ENCODE measurements at places on chromosomes 11 and 22. TPM values are rescaled to one million over a fixed set of nuclear protein-coding genes. Genes with fewer than 3 reads are reported as not detected.
A peak's percentile ranks its signal among the peaks of the same experiment; 100 is the strongest.

The ME3 gene
- total RNA-seq = 55.0 TPM

The TMEM121B gene
- total RNA-seq = not detected

The ANO9 gene
- 208 TPM for total RNA-seq

The BDNF gene
- total RNA-seq = 1.7 TPM

The MPPED1 gene
- not detected for total RNA-seq

GRCh38 chr11:95442531-95443050, 211.6 kb upstream of the SESN3 start:
- DNase-seq = no peak

DNA sequence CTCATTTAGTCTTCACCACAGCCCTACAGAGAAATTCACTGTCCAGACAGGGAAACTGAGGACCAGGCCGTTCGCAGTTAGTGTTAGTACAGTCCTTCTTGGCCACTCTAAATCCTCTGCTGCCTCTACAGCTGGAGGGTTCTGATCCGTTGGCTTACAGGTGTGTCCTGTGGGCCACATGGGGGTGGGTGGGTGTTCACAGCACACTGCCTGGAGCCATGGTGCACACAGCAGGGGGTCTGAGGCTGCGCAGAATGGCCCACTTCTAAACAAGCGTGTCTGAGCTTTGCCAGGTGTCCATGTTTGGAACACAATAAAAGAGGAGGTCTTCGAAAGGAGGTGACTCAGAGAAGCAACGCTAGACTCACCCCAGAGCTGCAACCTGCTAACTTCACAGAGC, 249.0 kb downstream of the ST3GAL4 start:
- DNase-seq = no peak

GRCh38 chr11:47328449-47329390, 23.8 kb downstream of the MYBPC3 start:
- DNase-seq = no peak

DNA sequence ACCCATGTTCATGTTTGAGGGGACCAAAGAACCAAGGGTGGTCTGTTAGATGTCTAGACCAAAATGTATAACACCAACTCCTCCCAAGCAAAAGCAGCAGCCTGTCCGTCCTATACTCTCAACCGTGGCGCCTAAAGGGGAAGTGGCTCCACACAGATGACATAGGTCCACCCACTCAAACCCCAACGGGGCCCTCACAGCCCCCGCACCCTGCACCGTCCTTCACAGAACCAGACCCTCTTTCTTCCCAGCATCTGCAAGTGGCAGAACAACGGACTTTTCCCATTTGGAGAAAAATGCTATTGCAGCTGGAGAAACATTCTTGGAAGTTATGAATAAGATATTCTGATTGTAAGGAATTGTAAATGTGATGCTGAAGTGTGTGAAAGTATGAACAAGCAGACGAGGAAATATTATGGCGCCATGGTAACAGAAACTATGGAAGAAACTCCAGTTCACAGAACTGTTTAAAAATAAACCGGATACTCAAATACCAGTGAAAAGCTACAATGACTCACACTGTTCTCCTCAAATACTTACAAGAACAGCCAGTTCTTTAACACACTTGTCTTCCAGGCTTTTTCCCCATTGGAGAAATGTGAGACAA, 76.5 kb upstream of the ARFGAP3 start:
- DNase-seq = no peak

DNA sequence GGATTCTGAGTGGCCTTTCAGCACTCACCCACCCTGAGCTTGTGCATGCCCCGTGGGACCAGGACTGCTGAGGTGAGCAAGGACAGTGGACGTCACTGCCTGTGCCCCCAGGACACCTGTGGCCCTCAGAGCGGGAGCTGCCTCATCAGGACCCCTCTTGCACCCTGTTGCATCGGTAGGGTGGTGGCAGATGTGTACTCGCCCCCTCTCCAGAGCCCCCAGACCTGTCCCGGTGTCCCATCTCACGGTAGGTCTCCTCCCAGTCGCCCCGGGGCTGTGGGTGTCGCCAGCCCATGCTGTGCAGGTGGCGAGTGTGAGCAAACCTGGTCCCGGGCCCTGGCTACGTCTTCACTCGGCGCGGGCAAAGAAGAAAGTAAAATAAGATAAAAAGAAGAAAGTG, 374.2 kb downstream of the TBC1D22A start:
- DNase-seq = no peak

DNA sequence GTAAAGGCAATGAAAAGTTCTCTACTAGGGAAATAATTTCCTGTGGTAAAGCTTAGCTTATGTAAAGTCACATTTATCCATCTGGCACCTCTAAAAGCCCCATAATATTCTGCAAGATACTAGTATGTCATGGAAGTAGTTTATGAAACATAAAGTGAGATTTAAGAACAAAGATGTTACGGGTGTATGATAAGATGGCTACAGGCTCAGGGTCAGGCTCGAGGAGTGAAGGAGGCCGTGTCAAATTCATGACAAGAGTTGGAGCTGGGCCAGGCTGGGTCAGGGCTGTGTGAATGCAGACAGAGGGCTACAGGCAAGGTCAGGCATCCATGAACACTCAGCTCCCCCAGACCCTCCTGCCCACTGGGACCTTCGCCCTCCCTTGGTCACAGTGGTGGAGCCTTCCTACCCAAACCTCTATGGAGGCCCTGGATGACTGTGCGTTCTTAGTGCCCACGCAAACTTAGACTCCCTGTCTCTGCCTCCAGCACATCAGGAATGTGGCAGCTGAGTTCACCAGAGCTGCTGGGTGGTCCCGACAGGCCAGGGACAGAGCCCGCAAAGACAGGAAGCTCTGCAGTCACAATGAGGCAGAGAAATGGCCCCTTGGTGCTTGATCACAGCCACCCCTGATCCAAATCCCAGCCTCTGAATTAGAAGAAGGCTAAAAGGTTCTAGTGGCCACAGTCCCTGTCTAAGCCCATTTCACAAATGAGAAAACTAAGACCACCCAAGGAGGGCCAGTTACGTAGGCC, 14.8 kb downstream of the IGLL5 start:
- DNase-seq = no peak

GRCh38 chr22:35818897-35819296, 101.2 kb downstream of the APOL5 start:
- no peak for DNase-seq

DNA sequence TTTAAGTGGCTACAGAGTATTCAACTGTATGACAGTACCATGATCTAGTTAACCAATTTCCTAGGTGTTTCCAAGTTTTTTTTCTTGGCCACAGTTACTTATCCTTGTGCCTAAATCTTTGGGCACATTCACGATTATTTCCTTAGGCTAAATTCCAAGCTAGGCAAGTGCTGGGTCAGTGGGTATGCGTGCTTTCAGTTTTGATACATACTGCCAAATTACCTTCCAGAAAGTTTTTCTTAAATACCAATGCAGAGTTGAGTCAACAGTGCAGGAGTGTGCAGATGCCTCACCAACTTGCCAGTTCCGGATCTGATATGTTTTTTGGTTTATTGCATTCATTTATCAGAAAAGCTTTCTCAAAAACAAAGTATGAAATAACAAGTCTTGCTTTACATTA, 67.9 kb upstream of the OR4B1 start:
- DNase-seq = no peak

DNA sequence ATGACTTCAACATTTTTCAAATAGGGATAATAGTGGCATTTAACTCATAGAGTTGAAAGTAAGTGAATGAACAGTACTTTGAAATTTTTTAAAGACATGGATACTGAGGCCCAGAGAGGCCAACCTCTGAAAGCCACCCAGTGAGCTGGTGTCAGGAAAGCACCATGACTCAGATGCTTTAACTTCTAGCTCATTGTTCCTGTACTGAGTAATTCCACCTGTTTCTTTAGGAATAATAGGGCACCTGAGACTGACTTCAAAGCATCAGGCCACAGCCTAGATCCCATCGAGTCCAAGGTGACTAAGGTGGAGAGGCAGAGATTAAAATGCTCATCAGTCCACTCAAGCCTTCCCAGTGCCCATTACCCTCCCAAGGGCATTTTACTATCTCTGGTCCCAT, 491.8 kb upstream of the TENM4 start:
- no peak for DNase-seq

DNA sequence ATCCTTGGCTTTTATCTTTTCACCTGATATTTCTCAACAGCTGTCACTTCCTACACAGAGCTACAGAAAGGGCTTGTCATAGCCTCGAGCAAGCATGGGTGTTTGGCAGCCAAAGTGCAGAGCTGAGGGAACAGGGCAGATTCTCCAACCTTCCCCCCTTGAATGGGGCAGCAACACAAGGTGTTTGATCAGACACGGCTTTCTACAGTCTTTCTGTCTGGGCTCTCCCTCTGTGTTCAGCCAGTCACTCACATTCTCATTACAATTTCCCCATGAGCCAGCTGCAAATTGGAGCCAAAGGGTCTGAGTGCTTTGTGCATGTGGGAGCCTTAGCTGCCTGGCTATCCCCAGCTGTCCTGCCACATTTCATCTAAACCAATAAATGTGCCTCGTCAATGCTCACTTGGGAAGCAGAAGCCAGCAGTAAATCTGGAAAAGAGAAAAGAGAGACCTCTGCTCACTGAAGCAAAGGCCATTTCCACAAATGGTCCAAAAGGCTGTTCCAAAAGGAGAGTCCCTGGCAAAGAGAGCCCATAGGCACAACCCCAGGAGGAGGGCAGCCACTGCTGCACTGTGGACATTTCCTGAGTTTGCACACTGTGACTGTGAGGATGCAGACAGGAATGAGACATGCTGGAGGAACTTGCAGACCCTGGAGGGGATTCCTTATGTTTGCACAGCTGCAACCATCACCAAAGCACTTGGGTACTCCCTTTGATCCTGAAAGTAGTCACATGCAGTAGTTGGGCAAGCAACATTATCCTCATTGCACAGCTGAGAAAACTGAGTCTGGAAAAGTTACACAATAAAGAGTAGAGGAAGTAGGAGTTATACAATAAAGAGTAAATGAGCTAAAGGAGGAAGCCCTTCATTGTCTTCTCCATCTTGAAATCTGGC, 186.8 kb downstream of the FAM181B start:
- no peak for DNase-seq

GRCh38 chr11:74319139-74319816, 7.8 kb upstream of the P4HA3 start:
- DNase-seq = no peak

- no peak for DNase-seq
These were observed 24.7 kb downstream of the ALG9 start for GRCh38 chr11:111846636-111847035.

- DNase-seq = peak; percentile 58
These were observed 67.3 kb upstream of the CSNK2A3 start for GRCh38 chr11:11420191-11420898.

DNA sequence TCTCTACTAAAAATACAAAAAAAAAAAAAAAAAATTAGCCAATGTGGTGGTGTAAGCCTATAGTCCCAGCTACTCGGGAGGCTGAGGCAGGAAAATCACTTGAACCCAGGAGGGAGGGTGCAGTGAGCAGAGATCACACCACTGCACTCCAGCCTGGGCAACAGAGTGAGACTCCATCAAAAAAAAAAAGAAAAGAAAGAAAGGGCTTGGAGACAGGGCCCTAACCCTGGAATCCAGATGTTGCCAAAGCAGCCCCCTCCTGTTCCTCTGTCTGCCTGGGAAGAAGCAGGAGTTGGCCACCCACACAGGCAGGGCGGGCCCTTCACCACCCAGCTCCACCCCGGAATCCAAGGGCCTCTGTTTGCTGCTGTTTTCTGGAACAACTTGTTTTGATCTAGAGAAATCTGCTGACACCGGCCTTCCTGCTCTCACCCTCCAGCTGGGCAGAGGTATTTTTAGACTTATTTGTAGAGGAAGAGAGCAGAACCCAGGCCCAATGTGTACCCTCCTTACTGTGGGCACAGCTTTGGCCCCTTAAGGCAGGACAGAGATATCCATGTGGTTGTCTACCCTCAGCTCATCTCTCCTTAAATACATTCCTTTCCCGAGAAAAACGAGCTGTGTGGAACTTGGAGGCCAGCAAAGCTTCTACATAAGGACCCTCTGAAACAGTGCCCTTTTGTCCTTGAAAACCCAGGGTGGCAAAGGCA, 2.7 kb upstream of the NEAT1 start:
- DNase-seq = peak; percentile 95
